Kidney epithelial cell (primary cell): ENCODE measurements at places on chromosomes 3 and 15. TPM values are rescaled to one million over a fixed set of nuclear protein-coding genes. Genes with fewer than 3 reads are reported as not detected.

TNFSF10 gene
- total RNA-seq, result 8.6 and 16.5 TPM in 2 replicates

P2RY1 gene
- 0.41 and 0.58 TPM in 2 replicates for total RNA-seq

WDR93 gene
- 0.25 and 0.41 TPM in 2 replicates for total RNA-seq

FILIP1L gene
- 14.9 and 15.6 TPM in 2 replicates for total RNA-seq

SCG5 gene
- total RNA-seq, result 42.5 and 59.1 TPM in 2 replicates

CD200 gene
- 19.2 and 19.3 TPM in 2 replicates for total RNA-seq

KBTBD13 gene
- not detected in 2 replicates for total RNA-seq

BCHE gene
- total RNA-seq, result 6.6 and 12.7 TPM in 2 replicates

TIGIT gene
- total RNA-seq, result not detected in 2 replicates

ACTRT3 gene
- 3.8 and 4.0 TPM in 2 replicates for total RNA-seq

FHIT gene
- total RNA-seq, result 9.1 and 11.5 TPM in 2 replicates

SEMA3F gene
- 79.8 and 85.4 TPM in 2 replicates for total RNA-seq

ZNF80 gene
- total RNA-seq, result not detected in 2 replicates

CD276 gene
- total RNA-seq, result 153 and 166 TPM in 2 replicates

POTEB gene
- total RNA-seq, result not detected in 2 replicates

TRIM42 gene
- total RNA-seq, result not detected in 2 replicates

DNA sequence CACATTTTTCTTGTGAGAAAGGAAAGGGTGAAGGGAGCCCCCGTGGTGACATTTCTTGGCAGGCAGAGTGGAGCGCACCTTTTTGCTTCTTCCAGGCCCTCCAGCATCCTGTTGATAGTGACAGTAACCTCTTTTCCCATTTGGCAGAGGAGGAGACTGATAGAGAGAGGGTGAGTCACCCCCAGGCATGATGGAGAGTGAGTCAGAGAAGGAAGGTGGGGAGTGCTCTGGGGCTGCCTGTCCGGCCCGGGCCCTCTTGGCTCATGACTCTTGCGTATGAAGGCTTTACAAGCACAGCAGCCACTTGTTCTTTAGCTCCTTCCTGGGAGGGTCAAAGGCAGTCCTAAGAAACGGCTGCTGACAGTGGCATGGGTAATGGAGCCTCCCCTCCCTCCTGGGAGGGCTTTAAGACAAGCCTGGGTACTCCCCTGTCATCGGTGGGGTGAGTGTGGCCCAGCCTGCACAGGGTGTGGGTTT is 16.0 kb downstream of the ANKRD63 start:
- DNase-seq, result peak; percentile 89

GRCh38 chr3:154571553-154572226 is 141.7 kb upstream of the GPR149 start:
- no peak for DNase-seq

GRCh38 chr15:31273258-31273941 is 53.2 kb upstream of the KLF13 start:
- no peak for DNase-seq

DNA sequence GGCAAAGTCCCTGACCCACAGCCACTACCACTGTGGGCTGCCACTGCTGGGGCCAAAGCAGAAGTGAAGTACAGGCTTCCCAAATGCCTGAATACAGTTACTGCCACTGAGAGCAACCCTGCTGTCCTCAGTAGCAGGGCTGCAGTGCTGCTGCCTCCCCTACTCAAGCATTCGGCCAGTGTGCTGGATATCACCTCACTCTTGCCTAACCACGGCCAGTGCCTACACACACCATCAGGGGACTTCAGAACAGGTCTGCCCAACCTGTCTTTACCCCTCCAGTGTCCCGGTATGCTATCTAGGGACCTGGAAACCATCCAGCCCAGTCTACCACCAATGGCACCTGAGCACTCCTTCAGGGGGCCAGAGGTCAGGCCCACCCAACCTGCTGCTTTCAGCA is 261.5 kb upstream of the COL8A1 start:
- no peak for DNase-seq

DNA sequence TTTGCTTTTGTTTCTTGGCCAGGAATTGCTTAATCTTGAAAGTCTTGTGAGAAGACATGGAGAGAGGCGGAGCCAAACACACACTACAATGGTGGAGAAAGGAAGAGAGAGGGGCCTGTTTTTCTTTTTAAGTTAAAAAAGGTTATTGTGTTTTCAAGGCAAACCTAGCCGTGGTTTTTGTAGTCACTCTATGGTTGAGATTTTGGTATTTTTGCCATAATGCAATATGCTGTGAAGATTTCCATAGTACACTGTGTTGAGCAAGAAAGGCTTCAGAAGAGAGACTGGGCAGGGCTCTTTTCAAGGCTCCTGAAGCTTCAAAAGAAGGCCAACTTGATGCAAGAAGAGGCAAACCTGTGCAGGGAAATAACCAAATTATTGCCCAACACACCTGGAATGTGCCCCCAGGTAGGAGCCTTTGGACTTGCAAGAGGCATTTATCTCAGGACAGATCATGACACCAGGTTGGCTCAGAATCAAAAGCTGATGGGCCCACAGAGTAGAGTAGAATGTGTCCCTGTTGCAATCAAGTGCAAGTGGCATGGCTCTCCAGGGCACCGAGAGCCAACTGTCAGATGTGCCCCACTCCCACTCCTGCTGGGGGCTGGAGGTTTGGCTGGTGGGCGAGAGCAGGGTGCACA is 22.1 kb downstream of the AMOTL2 start:
- no peak for DNase-seq

- DNase-seq, result peak; percentile 86
Observed at GRCh38 chr3:182027366-182027765, 315.6 kb downstream of the SOX2 start.

- DNase-seq, result no peak
Observed at GRCh38 chr3:141100531-141101320, 49.6 kb downstream of the SPSB4 start.

DNA sequence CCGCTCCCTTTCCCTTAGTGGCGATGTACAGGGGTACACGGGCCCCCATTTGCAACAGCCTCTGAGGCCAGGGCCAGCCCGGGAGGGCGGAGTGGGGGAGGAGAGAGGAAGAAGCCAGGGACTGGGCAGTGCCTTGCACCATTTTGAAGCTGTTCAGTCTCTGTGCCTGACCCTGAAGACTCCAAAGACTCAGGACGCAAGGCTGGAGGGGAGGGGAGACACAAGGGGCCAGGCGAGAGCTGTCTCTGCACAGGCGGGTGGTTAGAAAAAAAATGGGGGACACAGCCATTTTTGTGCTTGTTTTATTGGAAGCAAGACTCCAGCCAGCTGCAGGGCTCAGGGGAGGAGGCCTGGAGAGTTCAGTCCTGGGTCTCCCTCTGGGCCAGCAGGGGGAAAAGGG is 1.6 kb downstream of the RPP25 start:
- no peak for DNase-seq

DNA sequence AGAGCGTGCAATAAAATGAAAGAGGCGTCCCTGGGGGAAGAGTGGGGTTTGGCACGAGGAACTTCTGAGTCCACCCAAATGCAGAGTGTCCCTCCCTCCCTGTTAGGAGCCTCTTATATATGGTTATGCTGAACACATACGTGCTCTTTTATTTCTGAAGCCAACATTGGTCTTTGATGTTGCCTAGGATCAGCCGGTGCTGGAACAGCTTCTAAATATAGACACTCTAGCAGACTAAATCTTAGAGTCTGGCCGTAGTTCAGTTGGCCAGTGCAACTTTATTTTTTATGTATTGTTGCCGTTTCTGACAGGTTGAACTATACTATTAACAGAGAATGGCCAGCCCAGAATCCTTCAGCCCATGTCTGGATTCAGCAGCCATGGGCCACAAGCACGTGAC is 128.7 kb downstream of the GHSR start:
- no peak for DNase-seq

- DNase-seq, result no peak
Observed at GRCh38 chr3:24460974-24461373, 33.7 kb downstream of the THRB start.

GRCh38 chr15:65318870-65319356 is 14.4 kb downstream of the RNU5B-1 start:
- no peak for DNase-seq

DNA sequence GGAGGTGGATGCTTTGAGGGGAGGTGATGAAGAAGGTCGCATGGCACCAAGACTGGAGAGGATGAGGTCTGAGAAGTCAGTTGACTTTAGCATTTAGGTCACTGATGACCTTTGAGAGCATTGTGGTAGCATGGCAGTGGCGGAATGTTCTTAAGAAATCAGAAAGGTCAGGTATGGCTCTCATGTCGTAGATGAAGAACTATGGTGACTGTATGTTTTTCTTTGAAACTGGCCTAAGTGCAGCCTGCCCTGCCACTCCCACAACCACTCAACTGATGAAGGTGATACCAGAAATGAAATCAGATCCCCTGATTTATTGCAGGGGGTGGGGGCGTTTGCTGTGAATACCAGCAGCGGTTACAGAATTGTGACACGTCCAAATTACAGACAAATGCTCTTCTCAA is 102.6 kb downstream of the ITPR1 start:
- no peak for DNase-seq

DNA sequence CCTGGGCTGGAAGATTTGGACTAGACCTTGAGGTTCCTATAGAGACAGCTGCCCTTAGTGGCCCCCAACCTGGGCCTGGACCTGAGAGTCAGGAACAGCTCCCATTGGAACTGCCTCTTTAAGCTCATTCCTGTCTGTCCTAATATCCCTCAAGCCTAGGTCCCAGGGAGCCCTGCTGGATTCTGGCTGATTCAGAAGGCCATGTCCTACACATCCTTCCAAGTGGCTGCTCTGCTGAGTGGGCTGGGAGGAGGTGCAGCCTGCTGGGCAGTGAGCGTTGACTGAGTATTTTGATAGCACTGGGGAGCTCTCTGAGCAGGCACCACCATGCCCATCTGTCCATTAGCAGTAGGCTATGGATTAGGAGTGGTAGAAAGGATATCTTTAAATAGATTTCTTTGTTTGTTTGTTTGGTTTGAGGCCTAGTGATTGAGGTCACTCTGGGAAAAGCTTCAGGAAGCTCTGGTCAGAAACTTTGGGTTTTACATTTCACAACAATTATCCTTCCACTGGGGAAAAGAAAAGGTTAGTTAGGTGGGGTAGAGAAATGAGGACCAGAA is 54.6 kb upstream of the ATOSA start:
- DNase-seq, result no peak

GRCh38 chr3:152222327-152222726 is 46.4 kb upstream of the MBNL1 start:
- DNase-seq, result no peak

DNA sequence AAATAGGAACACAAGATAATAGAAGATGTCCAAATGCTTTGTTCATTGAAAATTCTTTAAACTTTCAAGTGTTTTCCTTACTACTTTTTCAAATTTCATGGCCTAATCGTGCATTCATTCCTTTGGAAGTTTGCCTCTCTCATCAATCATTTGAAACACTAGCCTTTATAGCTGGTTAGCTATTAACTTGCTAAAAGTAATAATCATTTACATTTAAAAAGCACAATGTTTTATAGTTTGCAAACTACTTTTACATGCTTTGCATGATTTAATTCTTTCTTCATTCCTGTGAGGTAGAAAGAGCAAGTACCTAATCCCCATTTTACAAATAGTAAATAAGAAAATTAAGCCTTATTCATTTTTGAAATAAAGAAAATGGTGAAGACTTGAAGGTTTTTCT is 137.4 kb upstream of the SLC7A14 start:
- no peak for DNase-seq

DNA sequence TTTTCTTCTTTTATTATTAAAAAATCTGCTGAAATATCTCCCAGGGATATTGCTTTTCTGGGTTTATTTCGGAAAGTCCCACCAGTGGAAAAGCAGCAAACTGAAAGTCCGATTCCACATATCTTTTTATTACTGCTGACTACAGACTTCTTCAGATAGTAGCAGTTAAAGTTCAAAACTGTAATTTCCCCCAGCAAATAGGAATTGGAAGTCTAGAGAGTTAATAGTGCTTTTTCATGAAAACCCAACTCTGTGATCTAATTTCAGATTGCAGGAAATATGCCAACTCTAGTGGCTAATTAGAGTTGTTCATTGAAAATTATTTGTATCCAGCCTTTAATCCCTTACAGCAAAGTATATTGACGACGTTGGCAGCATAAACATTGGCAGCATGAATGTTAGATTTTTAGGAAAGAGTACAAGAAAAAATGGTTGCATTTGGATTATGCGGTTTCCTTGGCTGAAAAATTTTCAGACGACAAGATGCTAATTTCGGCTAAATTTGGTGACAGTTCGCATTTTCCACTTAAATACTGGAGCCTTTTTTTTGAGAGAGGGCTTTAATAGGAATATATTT is 472.9 kb upstream of the CBLB start:
- DNase-seq, result no peak

DNA sequence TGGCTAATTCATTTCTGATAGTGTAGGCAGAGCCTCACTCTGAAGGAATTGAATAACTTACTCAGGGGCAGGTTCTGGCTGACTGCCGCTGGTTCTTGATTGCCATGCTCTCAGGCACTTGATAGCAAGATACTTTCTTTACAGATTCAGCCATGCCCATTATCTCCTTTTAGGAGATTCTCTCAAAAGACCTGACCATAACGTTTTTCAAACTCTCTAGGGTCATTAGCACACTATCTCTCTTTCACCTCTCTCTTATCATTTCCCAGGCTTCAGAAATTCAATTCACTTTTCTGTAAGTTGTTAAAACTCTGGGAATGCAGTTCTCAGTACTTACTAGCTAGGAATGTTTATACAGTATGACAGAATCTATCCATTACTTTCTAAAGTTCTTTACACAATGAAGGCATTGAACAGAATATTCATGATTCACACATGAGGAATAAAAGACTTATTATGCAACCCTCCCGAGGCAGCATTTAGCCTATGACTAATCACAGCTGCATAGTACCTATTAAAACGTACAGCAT is 850.3 kb upstream of the CADM2 start:
- peak; percentile 71 for DNase-seq

DNA sequence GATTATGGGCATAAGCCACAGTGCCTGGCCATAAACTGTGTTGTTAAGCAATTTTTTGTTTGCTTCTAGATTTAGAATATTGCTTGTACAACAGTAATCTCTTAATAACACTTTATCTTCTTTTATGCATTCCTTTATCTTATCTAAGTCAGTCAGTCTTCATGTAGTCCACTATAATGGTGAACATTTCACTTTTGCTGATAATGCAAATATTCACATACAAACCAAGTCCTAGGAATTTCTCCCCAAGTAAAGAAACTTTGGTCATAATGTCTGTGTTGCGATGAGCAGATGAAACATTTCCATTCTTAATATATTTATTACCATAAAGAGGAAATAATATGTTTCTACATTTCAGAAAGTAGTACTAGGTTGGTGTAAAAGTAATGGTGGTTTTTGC is 765.8 kb upstream of the ARRDC4 start:
- no peak for DNase-seq

GRCh38 chr15:92625251-92625980 is 30.2 kb downstream of the FAM174B start:
- DNase-seq, result peak; percentile 54

GRCh38 chr15:38430106-38430760 is 23.7 kb upstream of the FAM98B start:
- no peak for DNase-seq

GRCh38 chr3:124775877-124776276 is 45.6 kb downstream of the UMPS start:
- no peak for DNase-seq

GRCh38 chr3:39114456-39114855 is 7.0 kb downstream of the TTC21A start:
- no peak for DNase-seq

GRCh38 chr3:8327739-8328138 is 173.9 kb upstream of the LMCD1 start:
- DNase-seq, result no peak
